Non-pigmented ciliary epithelial cell (primary cell): ENCODE measurements at places on chromosomes 11 and 22.

GRCh38 chr22:46027211-46028105, 50.5 kb upstream of the WNT7B start:
- no peak for DNase-seq

GRCh38 chr11:45169310-45170072, 23.1 kb downstream of the PRDM11 start:
- no peak for DNase-seq

- DNase-seq, result no peak
Measured at GRCh38 chr11:65584723-65585171, 8.9 kb downstream of the EHBP1L1 start.

GRCh38 chr11:61041755-61042518, 60.4 kb upstream of the CD5 start:
- DNase-seq, result no peak

DNA sequence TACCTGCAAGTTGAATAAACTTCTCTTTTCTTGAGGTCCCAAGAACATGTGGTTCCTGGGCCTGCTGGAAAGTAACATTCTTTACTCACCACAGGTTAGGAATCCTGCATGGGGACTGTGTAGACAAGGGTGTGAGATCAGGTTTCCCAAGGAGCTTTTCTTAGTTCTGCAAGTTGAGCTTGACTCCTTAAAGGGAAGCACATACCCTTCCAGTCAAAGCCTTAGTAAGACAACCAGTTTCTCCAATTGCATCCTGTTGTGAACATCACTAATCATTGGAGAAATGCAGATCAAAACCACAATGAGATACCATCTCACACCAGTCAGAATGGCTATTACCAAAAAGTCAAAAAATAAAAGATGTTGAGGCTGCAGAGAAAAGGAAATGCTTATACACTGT, 48.3 kb upstream of the PAK1 start:
- peak; percentile 41 for DNase-seq

DNA sequence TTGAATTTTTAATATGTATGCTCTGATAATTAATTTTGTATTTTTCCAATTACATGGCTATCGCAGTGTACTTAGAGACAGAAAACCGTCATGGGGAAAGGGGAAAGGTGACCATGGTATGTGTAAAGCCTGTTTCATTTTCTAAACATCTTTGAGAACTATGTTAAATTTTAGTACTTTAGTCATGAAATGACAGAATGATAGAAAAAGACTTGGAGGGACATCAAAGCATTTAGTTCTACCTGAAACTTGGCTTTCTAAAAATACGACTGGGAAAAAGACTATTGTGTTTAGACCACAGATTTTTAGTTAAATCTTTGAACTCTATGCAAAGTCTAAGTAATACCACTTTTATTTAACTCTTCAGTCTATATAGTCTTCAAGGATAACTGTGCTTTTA, 54.1 kb downstream of the MAML2 start:
- DNase-seq, result no peak

DNA sequence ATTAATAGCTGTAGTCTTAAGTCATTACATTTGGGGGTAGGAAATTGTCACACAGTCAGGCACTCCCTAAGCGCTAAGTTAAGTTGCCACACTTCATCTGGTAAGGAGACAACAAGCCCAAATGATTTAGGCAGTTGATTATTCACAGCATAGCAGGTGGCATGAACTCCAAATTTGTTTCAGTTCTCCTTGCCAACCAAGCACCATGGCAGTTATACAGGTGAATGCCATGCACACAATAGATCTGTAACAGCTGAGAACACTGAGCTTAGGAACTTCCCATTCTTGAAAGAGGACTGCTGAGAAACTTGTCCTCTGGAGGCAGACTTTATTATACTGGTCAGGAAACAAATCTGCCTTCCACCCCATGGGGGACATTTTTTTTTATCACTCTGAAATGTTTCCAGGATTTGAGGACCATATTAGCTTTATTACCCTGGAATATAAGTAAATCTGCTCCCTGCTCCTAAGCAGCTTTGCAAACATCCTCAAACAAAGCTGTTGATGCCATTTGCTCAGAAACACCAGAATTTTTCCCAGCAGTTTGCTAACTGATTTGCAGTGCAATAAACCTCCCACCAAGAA, 5.1 kb upstream of the INTS4 start:
- DNase-seq, result no peak

GRCh38 chr22:50490531-50491308, 4.1 kb downstream of the MIOX start:
- no peak for DNase-seq

DNA sequence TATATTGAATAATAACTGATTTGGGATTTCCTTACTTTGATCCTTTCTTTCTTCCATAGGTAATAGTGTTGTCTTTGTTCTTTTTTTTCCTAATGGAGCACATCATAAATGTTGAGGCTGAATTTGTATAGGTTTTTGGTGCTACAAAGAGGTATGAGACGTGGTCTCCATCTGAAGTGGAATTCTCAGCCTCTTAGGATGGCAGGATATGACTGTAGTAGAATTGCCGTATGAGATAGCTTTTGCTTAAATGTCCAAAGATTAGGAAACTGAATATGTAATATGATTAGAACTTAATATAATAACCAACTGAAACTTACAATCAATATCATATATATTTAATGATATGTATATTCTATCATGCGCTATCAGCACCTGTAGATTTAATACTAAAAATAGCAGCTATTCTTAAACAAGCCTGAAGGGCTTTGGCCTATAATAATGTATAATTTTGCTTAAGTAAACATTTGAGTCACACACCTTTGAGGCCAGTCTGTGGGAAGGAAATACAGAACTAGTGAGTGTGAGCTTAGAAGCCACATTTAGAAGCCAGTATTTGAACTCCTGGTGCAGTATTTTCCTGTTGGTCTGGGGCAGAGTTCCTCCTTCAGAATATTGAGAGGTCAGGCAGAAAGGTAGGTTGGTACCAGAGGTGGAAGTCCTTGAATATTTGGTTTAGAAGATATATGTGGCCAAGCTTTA, 62.6 kb downstream of the SWAP70 start:
- DNase-seq, result peak; percentile 68

DNA sequence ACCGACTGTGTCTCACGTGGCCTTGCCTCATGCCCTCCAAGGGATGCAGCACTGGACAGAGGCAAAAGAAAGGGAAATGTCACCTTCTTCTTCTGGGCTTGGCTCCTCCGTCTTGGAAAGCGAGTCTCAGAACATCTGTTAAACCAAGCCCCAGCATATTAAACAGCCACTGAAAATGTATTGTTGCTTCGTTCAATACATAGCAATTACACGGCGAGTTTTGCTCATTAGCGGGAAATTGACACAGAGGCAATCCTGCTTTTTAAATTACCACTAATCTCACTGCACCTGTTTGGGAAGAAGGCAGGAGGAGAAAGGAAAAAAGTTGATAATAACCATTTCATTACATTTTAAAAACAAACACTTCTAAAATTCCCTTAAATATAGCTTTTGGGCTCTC, 72.1 kb downstream of the SEZ6L start:
- no peak for DNase-seq

- DNase-seq, result no peak
Measured at GRCh38 chr22:27193636-27194035, 536.2 kb downstream of the MIAT start.

DNA sequence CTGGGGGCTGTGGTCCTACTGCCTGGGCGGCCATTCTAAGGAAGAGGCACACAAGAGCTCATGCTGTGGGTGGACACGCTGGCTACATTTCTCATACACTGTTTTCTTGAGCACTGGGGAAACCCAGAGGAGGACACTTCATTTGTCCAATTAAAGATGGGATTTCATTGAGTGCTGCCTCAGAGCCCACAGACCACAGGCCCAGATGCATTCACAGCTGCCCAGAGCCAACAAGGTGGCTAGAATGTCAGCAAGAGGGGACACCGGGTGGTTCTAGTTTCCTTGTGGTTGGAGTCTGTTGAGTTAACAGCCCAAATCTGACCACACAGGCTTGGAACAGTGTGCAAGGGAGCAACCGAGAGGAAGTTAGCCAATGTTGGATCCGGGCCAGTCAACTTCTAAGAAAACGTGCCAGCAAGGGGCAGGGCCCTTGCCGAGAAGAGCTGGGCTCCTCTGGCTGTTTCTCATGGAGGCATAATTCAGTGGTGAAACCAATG, 35.0 kb upstream of the SORL1 start:
- peak; percentile 10 for DNase-seq

GRCh38 chr11:106468531-106468930, 391.1 kb downstream of the AASDHPPT start:
- DNase-seq, result no peak

- DNase-seq, result peak; percentile 14
Measured at GRCh38 chr11:99739464-99740089, 718.8 kb downstream of the CNTN5 start.

DNA sequence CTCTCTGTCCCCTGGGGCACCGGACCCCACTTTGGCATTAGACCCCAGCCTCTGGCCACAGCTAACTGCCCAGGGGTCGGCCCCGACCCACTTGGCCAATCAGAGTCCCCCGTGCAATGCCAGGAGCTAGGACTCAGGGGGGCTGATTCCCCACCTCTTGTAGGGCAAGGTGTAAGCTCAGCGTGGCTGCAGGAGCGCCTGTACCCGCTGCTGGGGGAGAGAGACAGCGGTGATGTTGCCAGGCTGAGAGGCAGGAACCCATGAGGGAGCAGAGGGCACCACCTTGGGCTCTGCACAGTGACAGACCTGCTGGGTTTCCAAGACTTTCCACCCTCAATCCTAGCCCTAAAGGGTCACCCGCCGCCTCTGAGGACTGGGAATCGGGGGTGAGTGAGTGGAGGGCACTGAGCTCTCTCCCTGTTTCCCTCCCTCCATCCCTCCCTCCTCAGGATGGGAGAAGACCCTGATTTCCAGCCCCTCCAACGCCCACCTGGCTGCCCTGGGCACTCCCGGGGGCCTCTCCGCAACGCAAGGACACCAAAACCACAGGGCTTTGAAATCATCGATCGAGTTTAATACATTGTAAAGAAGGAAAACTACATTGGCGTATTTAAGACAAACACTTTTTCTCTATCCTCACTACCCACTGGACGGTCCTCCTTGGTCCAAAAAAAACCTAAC, 128.4 kb downstream of the ARHGAP8 start:
- no peak for DNase-seq

- DNase-seq, result peak; percentile 78
Measured at GRCh38 chr11:74754507-74755252, 6.0 kb downstream of the RNF169 start.

DNA sequence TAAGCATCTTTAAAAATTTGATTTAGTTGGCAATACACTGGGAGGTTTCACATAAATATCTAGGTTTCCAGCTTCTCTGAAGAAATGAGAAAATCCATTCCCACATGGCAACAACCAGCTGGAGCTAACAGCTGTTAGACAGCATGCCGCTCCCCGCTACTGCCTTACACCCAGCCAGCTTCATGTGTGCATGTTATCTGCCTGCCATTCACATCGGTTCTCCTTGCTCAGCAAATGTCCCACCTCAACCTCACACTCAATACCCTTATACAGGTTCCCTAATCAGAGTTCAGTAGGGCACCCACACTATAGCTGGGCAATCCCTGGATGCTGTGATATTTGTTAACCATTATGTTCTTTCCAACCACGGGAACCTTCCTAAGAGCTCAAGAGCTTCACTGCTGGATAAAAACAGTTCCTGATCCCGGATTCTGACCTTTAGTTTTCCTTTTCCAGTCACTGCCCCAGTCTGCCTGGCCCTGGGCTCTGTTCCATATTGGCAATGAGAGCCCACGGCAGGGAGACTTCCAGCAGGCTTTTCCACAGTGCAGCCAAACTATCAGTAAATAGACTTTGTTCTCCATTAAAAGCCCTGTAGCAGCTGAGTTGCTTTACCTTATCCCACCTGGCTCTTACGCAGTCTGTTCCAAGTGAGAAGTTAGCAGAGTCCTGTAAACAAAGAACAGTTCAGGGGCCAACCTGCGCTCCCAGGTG, 8.6 kb downstream of the RPUSD4 start:
- DNase-seq, result no peak

DNA sequence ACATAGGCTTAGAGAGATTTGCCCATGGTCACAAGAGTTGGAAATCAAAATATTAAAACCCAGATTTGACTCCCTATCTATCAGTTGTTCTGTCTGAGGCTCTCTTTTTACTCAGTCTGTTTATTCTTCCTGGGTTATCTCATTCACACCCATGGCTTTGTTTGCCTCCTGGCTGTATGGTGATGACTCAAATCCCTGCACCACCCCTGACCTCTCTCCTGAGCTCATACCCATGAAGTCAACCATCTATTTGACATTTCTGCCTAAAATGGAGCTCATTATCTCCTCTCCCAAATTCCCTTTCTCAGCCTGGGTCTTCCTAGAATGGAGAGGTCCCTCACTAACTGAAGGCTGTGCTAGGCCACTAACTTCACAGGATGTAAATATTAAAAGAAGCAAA, 27.8 kb upstream of the CCDC134 start:
- DNase-seq, result no peak

DNA sequence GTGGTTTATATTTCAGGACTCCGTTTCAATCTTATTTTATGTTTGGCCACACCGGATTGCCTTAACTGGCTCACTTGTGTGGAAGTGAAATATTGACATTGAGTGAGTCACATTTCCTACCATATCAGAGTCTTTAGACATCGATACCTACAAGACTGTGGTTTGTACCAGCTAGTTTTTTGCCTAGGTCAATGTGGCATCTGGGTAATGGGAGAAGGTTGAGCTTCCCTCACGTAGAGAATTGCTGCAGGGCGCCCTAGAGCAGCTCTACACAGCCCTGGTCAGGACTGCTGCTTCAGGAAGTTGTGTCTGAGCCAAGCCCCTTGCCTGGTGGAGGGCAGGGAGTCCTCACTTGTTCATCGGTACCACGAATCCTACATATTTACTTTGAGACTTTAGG, 1.6 kb downstream of the GRAMD1B start:
- no peak for DNase-seq

DNA sequence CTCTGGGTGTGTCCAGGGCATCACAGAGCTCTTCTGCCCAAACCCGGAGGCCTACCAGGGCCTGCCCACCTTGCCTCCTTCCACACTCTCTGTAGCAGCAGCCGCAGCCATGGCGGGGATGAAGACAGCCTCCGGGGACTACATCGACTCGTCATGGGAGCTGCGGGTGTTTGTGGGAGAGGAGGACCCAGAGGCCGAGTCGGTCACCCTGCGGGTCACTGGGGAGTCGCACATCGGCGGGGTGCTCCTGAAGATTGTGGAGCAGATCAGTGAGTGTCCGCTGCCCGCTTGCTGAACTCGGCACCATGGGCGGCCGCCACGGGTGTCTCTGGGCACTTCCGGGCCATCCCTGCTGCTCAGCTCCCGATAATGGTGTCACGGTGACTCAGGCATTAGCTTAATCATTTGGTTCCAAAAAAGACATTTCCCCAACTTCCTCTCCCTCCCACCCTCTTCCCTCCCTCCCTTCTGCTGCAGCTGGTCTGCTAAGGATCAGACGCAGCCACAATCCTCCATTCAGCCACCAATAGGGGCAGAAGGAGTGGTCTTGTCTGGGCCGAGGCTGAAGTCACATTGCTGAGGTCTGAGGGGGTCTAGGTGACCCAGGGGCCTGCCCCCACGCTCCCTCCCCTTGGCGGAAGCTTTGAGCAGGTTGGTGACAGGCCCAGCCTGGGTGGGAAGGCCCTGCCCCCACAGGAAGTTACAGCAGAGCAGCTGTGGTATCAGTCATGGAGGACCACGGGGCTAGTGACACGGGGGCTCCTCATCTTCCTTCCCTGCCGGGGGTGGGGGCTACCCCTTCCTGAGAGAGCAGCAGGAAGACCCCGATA, 950 bp downstream of the FERMT3 start:
- peak; percentile 48 for DNase-seq
